ENCODE measurements at places on chromosomes 5 and 9.
A peak's percentile ranks its signal among the peaks of the same experiment; 100 is the strongest.

DNA sequence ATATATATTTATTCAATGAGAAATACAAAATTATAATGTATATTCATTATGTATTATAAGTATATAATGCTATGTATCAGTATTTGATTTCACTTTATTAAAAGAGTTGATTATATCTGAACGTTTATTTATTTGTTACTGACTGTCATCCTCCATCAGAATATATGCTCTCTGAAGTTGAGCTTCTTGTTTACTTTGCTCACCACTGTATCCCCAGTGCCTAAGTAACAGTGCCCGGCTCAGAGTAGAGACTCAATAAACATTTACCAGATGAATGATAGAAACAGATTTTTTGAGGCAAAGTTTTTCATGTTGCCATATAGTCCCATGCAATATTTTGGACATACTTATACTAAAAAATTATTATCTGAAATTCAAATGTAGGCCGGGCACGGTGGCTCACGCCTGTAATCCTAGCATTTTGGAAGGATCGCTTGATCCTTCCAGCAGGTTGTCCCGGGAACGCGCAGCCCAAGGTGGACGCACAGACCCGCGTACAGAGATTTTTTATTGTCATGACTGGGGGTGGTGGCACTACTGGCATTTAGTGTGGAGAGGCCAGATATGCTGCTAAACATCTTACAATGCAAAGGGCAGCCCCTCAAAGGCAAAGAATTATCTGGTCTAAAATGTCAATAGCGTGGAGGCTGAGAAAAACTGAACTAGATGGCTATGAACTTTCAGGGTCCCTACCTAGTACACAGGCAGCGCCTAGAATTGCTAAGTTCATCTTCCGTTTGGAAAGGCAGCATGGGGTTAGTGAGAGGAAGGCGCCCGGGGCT lies 761 bp upstream of the DNAJC25 start:
- DNase-seq: no peak

- peak; percentile 38 for DNase-seq
Observed at GRCh38 chr9:106771608-106772007, 91.4 kb upstream of the ZNF462 start.

GRCh38 chr5:9562141-9562540 lies 16.3 kb upstream of the SEMA5A start:
- no peak for DNase-seq

DNA sequence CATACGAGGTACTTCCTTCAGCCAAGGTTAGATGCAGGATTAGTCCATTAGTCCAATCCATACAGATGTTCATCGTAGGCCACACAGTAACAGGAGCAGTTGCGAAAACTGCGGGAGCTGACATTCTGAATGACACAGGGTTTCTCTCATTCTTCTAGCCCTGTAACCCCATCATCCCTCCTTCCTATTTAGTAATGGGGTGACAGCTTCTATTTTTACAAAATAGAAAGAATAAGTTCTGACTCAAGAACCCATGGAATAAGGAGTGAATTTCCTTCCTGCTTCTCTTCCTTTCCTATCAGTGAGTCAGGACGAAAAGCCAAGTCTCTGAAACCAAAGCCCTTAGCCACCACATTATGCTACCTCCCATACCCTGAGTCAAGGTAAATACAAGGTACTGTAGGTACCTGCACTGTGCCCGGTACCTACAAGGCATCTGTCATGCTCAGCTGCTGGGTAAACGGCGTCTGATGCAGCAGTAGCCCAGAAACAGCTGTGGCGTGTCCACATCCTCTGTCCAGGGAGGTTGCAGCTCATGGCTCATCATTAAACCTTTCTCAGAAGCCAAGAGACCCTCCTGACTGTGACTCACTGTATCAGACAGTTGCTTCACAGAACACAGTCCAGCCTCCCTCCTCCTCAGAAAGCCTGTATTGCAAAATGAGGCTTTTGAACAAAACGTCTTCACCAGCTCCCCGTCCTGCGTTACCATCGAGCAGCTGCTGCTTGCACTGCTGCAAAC lies 84.2 kb downstream of the ESM1 start:
- no peak for DNase-seq

DNA sequence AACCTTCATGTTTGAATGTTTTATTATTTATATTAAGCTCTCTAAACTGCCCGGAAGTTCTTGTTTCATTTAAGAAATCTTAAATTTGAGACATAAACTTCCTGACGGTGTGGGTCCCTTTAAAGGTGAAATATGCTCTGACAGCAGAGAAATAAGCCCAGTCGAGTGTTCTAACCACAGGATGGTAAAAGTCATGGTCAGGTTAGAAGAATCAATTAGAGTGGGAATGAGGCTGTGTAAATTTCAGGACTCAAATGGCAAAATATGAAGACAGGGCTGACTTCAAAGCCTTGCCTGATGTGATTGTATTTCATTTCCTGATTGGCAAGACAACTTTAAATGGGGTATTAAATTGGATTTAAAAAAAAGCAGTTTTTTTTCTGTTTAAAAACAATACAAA lies 432.9 kb upstream of the BRINP1 start:
- DNase-seq: no peak

DNA sequence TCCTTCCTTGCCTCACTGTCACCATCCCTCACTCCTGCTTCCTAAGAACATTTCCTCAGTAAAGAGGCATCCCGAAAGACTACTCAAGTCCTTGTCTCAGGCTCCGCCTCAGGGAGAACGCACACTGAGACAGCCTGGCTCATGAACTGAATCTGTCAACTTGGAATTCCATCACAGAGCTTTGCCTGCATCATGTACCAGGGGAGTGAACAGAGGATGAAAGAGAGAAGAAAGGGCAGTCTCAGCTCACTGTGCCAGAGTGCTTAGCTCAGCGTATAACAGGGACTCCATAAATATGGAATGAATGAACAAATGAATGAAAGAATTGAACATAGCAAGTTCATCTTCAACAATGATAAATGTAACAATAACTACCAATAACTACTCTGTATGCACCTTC lies 68.7 kb upstream of the SLC1A3 start:
- no peak for DNase-seq

- no peak for DNase-seq
Observed at GRCh38 chr5:173744551-173744950, 128.1 kb upstream of the BOD1 start.

DNA sequence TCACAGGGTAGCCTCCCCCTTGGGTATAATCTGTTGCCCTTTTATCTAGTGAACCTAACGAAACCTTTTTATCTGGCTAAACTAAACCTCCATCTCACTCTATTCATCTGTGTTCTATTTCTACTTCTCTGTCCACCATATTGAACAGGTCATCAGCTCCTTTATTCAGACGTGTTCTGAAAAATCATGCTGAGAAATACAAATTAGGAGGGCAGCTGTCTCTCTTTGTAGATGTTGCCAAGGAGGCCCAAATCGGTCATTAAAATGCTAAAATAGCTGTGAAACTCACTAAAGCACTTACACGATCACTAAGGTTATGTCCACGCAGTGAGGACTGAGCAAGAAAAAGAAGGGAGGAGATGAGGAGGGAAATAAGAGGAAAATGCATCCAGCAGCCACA lies 115.6 kb upstream of the RETREG1 start:
- no peak for DNase-seq

GRCh38 chr9:100204796-100205195 lies 105.8 kb downstream of the INVS start:
- no peak for DNase-seq

GRCh38 chr9:35650341-35651158 lies at the start of gene SIT1:
Gene SIT1, minus strand, starts transcription at chr9:35650931. Its CDS starts 78 bp downstream, at chr9:35650853.
- no peak for DNase-seq

Data from left hindlimb (tissue), 1 donor.